Endodermal cell (in vitro differentiated cells): ENCODE measurements at places on chromosomes 4 and X. TPM values are rescaled to one million over a fixed set of nuclear protein-coding genes. Genes with fewer than 3 reads are reported as not detected.

The LEF1 gene
- 0.95 and 1.4 TPM in 2 replicates for total RNA-seq

The FAM133A gene
- 0.23 and 0.33 TPM in 2 replicates for total RNA-seq

The FOXP3 gene
- 0.28 to 0.53 TPM (median 0.34 TPM) in 3 replicates for total RNA-seq

The CDKL5 gene
- total RNA-seq = 19.3 to 36.9 TPM (median 21.7 TPM) in 3 replicates

The MAB21L2 gene
- 0.09 TPM in 1 of 2 replicates, not detected in the other for total RNA-seq

The FGFBP1 gene
- total RNA-seq = not detected in 3 replicates

The SLC6A14 gene
- total RNA-seq = not detected in 2 replicates

The SASH3 gene
- not detected in 2 replicates for total RNA-seq

The SYN1 gene
- total RNA-seq = 4.9 and 7.3 TPM in 2 replicates

The ARHGAP36 gene
- total RNA-seq = 0.24 and 0.93 TPM in 2 replicates

The PLAC8 gene
- total RNA-seq = 0.82 to 2.6 TPM (median 2.3 TPM) in 3 replicates

The XPNPEP2 gene
- total RNA-seq = 0.20 TPM in 1 of 2 replicates, not detected in the other

The FAM241A gene
- total RNA-seq = 0.07 to 0.21 TPM (median 0.13 TPM) in 3 replicates

The TADA2B gene
- total RNA-seq = 15.4 and 17.5 TPM in 2 replicates

The DNAAF6 gene
- total RNA-seq = not detected in 3 replicates

GRCh38 chr4:125497861-125498260 lies 183.1 kb downstream of the FAT4 start:
- no peak for DNase-seq

DNA sequence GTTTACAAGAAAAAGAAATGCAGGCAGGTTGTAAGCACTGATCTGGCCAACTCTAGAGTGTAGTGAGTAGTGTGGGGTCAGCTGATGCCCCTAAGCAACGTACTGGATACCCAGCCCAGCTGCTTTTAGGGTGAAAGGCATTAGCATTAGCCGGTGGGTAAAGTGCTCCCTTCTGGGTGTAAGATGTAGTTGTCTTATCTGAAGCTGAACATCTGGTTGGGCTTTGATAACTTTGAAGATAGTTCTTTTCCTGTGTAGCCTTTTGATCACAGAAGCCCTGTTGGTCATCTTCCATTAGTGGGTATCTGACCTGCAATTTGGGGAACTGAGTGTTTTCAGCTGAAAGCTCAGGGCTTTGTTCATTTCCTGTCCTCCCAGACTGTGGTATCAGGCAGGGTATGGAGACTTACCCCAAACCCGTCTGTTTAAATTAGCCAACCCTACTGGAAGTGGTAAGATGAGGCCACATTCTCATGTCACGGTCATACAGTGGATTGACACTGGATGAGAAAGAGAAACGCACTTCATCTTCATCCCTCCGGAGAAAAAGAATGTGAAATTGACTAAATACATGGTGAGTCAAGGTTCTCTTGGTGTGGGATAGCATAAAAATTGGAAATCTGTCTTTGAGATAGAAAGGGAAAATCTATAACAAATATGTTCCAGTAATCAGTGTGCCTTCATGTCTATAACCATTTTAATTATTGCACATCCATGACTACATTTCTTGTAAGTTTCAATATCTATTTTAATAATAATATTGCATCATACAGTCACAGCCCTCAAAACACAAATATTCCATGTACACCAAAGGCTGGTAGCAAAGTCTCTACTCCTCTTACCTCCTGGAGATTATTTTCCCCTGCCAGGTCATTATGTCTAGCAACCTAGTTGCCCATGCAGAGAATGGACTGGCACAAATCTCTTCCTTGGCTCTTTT lies 8.7 kb downstream of the RHOH start:
- DNase-seq = no peak

GRCh38 chr4:47705326-47705981 lies 132.4 kb downstream of the CORIN start:
- DNase-seq = no peak

- DNase-seq = no peak
These were observed 155.1 kb upstream of the PPARGC1A start for GRCh38 chr4:24044610-24045589.

GRCh38 chrX:7215842-7216241 lies 67.9 kb upstream of the PUDP start:
- no peak for DNase-seq

- DNase-seq = peak; percentile 78
These were observed 160.5 kb upstream of the AGTR2 start for GRCh38 chrX:116009861-116010710.

GRCh38 chr4:7068279-7068842 lies 497 bp upstream of the GRPEL1 start:
- DNase-seq = no peak

- DNase-seq = no peak
These were observed 415.7 kb upstream of the NDST4 start for GRCh38 chr4:115529126-115529525.

DNA sequence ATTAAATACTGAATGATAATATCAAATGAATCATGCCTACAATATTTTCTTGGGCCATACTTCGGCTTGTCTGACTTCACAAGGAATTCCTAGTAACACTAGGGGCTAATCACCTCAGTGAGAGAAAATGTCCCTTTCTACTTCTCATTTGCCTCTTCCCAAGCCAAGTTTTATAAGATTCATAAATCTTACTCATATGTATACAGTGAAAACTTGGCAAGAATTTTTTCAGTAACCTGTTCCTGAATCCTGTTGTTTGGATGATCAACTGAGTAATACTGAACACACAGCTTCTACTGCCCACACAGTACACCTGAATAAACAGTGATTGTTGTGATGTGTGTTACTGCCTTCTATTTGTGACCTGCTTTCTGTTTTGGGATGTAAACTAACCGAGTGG lies 16.5 kb downstream of the TMPRSS11E start:
- no peak for DNase-seq

- peak; percentile 67 for DNase-seq
These were observed at the start of gene LPAR4 for GRCh38 chrX:78747489-78747888. Gene LPAR4 (plus strand): TSS chrX:78747720. CDS start chrX:78754870, 7,150 bp downstream.

- DNase-seq = no peak
These were observed 18.4 kb downstream of the GUCY1A1 start for GRCh38 chr4:155684892-155685541.

GRCh38 chr4:140856621-140857062 lies 100.5 kb upstream of the TBC1D9 start:
- DNase-seq = peak; percentile 89

- DNase-seq = no peak
These were observed 99.5 kb upstream of the FAM9B start for GRCh38 chrX:9133426-9133825.

DNA sequence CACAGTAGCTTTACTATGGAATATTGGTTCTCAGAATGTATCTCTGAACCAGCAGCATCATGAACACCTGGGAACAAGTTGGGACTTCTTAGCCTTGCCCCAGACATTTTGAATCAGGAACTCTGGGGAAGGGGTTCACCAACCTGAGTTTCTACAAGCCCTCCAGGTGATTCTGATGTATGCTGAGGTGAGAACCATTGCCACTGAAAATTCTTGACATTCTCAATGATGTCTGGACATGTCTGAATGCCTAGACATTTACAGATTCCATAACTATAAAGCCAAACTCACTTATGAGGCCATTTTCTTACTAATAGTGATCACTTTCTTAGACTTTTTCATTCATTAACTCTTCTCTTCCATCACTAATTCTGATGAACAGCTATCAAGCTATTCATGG lies 389.4 kb upstream of the FTHL17 start:
- DNase-seq = no peak

- no peak for DNase-seq
These were observed 132.8 kb upstream of the S100G start for GRCh38 chrX:16517039-16517605.

DNA sequence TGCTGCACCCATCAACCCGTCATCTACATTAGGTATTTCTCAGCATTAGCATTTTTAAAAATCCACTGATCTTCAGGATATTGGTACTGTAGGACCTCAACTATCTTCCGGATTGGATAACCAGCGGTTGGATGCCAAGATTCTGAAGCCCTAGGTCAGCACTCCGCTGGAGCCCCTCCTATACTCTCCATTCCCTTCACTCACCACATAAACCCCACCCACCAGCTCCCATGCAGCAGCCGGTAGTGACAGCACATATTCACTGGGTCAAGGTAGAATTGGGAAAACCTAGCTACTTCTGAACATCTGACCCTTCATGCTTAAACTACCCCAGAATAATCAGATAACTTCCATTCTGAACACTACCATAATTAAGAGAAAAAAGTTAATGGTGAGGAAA lies 134.9 kb downstream of the CORIN start:
- peak; percentile 57 for DNase-seq

GRCh38 chrX:147072747-147073146 lies 258.2 kb upstream of the CXorf51A start:
- DNase-seq = no peak

DNA sequence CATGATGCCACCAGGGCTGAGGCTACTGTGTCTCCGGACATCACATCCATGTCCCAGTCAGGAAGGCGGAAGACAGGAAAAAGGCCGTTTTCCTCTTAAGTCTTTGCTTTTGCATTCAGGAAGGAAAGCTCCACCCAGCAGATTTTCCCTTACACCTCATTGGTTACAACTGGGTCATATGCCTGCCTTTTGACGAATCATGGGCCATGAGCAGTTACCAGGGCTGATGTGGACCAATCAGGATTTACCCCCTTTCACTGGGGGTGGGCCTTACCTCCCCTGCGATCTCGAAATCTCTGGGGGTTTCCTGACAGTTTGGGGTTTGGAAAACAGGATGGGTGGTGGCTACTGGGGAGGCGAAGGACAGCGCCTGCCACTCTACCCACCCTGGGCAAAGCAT lies 52.5 kb upstream of the GRPEL1 start:
- no peak for DNase-seq

DNA sequence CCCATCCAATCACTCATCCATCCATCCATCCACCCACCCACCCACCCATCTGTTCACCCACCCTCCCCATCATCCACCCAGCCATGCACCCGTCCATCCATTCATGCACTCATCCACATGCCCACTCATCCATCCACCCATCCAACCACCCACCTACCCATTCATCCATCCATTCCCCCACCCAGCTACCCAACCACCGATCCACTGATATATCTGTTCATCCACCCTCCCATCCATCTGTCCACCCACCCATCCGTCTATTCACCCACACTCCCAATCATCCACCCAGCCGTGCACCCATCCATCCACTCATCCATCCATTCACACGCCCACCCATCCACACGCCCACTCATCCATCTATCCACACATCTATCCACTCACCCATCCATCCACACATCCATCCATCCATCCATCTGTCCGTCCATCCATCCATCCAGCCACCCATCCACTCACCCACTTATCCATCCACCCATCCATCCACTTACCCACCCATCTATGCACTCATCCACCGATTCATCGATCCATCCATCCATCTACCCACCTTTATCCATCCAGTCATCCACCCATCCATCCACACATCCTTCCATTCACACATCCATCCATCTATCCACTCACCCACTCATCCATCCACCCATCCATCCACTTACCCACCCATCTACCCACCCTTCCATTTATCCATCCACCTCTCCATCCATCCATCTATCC lies 28.4 kb downstream of the ASMTL start:
- no peak for DNase-seq

DNA sequence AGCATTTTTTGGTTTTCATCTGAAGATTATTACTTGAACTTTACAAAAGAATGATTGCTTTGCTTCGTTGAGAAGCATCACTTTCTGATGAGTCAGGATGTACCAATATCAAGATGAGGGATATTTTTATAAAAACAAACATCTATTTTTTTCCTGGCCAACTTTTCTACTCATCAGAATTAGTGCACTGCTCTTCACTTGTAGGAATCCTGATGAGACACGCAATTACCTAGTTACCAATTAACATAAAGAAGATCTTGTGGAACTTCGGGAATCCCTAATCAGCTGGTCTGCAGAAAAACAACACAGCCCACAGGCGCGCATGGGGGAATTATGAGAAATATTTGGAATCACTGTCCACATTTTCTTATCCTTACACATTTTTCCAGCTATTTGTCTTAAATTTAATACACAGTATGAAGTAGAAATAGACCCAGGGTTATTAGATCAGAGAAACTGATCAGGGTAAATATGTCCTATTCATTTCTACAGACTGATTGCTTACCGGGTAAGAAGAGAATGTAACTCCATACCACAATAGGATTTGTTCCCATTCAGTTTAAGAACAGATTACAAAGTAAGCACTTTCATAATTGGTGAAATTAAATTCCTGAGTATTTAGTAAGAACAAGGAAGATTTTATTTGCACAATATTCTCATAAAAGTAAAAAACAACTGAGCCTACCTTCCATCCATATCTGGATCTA lies 50.9 kb downstream of the MFAP3L start:
- no peak for DNase-seq

DNA sequence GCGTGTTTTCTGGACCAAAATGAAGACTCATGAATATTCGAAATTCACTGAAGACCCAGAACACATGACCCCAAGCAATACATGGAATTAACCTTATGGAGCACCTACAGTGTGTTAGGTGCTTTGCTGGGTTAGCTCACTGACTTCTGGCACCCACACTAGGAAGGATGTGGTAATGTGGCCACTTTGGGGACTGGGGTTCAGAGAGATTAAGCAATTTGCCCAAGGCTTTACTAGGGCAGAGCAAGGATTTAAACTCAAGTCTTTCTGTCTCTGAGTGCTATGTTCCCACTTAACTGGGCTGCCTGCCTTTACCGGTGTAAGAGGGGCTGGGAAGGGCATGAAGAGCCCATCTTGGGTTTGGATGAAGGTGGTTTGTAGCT lies 162.0 kb upstream of the ATP6AP2 start:
- DNase-seq = no peak

DNA sequence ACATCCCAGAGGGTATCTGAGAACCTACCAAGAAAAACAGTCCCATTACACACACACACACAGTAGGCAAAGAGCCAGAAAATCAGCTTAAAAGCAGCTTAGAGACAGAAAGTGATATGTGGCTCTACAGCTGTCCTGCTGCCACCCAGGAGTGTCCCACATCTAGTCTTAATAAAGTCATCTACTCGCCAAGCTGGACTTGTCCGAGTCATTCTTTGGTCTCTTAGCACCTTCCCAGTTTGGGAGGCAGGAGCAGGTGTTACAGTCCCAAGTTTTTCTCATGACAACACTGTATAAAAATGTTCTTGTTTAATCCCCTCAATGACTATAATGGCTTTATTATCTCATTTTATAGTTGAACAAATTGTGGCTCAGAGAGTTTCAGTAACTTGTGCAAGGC lies 252.5 kb upstream of the CASK start:
- DNase-seq = no peak

- no peak for DNase-seq
These were observed 29.9 kb downstream of the XG start for GRCh38 chrX:2781698-2782097.

DNA sequence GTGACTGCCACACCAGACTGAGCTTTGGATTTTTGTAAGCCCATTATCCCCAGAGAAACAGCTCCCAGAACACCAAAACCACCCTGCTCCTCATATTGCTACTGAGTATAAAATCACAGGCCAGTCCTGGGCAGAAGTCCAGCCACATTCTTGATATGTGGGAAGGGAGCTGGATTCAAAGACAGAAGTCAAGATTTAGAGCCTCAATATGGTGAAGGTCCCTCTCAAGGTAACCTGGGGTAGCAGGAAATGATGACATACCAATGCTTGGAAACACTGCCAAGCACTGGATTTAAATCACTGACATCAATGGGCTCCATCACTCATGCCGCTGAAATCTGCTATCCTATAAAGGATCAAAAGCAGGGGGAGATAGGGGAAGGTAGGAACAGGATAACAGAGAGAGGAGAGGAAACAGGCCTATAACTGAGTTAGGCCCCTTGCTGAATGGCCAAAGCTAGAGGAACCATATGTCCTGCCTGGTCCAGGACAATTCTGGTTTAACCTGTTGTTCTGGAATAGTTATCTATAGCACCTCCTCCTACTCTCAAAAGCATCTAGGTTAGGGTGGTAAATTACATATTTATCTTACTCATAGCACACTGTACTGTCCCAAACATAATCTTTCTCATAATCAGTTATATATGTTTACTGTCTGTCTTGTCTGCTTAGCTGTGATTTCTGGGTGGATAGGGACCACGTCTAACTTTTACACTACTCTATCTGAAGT lies 83.7 kb upstream of the NHS start:
- DNase-seq = no peak
